ENCODE measurements at places on chromosomes 12 and 14.

- no peak for DNase-seq
Measured at GRCh38 chr12:52323001-52323400, 1.8 kb upstream of the KRT83 start.

DNA sequence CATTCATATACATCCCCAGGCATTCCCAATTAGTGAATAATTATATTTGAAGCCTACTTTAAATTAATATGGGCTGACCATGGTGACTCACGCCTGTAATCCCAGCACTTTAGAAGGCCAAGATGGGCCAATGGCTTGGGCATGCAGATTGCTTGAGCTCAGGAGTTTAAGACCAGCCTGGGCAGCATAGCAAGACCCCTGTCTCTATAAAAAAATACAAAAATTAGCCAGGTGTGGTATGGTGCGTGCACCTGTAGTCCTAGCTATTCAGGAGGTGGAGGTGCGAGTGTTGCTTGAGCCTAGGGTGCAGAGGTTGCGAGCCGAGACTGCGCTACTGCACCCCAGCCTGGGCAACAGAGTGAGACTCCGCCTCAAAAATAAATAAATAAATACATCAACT is 7.6 kb upstream of the ARID2 start:
- no peak for DNase-seq

DNA sequence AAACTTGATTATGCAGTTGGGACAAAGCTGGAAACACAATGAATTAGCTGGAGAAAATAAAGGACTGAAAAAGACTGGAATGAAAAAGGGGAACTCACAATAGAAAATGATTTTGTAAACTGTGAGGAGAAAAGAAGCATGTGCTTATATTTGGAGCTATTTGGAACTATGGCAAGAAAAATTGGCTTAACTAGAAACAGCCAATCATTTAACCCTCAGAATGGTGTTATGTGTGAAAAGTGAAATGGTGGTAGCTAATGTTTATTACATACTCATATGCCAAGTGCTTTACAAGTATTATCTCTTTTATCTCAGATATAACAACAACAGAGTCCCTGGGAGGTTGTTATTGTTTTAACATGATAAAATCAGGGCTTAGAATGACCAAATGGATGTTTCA is 583.1 kb upstream of the SEL1L start:
- DNase-seq: no peak

DNA sequence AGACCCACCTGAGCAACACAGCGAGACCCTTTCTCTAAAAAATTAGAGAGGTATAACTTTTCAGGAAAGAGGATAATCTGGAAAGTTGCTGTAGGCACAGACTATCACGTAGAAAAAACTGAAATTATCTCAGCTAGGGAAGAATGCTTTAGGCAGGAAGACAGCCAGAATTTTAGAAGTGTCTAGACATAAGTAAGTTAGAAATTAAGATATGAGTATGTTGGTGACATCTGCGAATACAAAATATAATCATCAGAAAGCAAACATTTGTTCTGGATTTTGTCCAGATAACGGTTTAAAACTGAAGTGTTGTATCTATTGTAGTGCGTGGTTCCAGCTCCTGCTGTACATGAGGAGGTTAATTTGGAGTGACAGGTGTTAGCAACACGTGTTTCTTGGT is 123.2 kb downstream of the FBXL14 start:
- DNase-seq: no peak

DNA sequence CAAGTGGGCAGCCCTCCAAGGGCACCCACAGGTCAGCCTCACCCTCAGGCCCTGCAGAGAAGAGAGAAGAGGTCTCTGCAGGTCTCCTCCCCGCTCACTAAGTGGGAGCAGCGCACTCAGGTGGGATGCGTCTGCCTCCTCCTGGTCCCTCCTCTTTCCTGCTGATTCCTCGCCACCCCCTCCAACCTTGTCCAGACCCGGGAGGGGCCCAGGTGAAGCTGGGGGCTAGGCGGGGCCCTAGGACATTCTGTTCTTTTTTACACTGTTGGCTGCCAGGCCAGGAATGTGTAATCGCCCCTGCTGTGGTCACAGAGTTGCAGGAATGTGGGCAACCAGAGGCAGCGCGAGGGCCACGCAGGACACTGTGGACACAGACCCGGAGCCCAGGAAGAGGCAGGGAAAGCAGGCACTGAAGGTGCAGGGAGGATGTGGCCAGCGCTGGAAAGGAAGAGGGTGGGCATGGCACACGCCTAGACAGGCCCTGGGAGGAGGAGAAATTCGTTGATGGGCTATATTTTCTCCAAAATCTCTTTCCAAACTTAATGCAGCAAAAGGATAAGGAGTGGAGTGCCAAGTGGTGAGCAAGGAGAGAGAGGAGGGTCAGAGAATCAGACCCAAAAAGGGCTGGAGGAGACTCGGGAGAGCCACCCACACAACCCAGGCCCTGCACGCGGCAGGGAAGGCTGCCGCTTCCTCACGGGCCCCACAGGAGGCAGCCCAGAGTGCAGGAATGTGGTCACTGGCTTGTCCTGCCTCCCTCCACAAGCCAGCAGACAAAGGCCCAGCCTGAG is 911 bp upstream of the SCNN1A start:
- no peak for DNase-seq

- DNase-seq: no peak
Measured at GRCh38 chr12:52846356-52846970, 2.3 kb downstream of the KRT78 start.

GRCh38 chr12:47411966-47412365 is 293.9 kb downstream of the RPAP3 start:
- DNase-seq: no peak

DNA sequence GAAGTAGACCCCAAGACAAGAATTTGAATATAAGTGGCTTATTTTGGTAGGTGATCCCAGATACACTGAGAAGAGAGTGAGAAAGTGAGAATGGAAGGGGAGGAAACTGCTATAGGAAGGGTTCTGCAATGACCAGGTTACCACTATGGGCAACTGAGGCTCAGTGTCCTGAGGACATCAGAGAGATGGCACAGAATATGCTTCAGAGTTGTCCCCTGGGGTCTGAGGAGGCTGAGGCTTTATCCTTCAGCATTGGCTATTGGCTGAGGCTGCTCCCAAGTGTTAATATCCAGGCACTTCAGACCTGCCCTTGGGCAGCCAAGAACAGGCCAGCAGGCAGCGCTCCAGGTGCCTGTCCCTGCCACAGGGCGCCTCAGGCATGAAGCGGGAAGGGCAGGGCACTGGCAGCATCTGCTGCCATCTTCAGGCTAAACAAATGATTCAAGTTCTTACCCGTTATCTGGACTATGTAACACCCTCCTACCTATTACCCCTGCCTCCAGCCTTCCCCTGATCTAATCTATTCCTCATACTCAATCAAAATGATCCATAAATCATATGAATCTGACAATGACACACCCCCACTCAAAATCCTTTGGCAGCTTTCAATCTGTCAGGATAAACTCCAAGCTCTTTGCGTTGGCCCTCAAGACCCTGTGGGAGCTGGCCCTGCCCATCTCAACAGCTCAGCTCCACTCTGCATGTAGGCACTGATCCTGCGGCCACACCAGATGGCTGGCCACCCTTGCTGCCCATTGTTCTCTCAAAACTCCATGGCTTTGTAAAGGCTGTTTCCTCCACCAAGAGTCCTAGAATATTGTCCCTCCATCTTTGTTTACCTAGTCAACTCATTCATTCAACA is 42.4 kb downstream of the CKAP4 start:
- DNase-seq: no peak

DNA sequence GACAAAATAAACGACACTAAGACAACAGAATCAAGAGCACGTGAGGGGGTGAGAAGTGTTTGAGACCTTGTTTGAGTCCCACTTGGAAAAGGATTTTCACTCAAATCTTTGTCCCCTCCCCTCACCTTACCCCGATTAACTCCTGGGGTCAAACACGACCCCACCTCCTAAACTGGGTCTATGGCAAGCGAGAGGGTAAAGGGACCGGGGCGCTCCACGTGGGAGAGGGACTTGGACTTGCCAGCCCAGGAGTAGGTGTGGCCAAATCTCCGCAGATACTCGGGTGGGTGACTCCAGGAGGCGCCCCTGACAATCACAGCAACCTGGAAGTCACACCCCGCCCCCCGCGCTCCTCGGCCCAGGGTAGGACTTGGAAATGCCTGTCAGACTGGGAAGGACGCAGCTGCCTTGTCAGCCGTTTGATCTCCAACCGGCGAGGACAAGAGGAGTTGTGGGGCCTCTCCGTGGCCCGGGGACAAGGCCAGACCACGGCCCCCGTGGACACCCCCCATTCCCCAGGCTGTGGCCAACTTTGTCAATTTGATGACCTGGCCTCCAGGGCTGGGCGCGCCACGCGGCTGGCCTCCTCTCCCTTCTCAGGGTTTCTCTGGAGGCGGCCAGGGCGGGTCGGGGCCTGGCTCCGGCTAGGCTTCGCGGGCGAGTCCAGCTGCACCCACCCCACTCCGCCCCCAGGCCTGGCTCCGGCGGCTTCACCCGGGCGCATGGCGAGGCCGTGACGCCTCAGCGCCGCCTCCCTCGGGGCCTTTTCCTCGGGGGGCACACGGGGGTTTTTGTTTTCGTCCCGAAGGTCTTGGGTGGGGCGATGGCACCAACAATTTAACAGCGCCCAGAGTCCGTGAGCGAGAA is 1.1 kb upstream of the BCL11B start:
- DNase-seq: no peak

- DNase-seq: no peak
Measured at GRCh38 chr14:95507701-95508103, 8.7 kb downstream of the SYNE3 start.

DNA sequence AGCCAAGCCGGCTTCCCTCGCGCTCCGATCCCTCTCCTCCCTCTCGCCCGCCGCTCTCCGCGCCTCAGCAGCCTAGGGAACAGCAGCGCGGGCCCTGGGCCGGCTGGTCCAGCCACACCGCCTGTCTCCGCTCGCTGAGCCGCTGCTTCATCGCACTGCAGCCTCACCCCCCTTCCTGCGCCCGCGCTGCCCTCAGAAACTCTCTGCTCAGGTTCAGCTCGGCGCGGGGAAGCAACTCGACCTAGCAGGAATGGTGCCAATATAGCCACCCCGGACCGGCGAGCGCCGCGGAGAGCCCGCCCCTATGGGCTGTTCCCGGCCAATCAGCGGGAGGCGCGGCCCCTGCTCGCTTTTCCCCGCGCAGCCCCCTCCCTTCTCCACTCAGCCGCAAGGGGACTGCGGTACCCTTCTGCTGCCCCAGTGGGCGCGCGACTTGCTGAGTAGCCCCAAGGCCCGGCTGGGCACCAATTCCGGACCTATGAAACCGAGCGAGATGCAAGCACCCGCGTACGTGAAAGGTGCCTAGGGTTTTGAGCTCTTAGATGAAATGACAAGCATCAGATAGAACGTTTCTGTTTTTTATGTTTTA is at the start of gene ADAMTS20:
Gene ADAMTS20, minus strand, starts transcription at position 233 of the 589 bp plus-strand sequence. CDS start 282 bp downstream, outside the sequence.
- DNase-seq: no peak

DNA sequence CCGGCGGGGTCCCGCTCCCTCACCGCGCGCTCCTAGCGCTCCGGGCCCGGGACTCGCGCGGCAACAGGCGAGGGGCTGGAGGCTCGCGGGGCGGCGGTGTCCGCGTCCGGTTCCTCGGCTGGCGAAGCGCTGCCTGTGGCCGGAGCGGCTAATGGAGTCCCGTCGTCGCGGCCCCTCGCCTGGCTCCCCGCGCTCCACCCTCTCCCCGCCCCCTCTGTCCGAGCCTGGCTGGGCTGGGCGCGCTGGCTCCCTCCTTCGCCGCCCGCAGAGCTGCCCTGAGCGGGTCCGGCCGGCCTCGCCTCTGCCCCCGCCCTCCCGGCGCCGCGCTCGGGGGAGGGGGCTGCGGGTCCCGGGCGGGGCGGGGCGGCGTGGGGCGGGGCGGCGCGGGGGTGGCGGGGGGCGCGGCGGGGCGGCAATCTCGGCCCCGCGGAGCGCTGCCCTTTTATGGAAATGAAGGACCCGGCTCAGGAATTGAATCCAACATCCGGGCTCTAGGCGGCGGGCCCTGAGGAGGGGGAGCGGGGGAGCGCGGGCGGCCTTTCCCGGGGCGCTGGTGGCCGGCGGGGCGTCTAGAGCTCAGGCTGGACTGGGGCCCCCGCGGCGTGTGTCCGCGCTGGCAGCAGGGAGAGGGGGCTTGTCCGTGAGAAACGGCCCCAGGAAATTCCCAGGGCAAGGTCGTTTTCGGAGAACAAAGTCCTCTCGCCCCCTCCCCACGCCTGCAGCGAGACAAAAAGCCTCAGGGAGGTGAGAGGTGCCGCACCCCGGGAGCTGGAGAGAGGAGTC is at the start of gene FERMT2:
Gene FERMT2, minus strand, starts transcription at position 153 of the 783 bp plus-strand sequence. CDS start 482 bp downstream, outside the sequence.
- no peak for DNase-seq

- no peak for DNase-seq
Measured at GRCh38 chr12:112331886-112332285, 50.3 kb downstream of the HECTD4 start.

- no peak for DNase-seq
Measured at GRCh38 chr12:122584177-122584863, 57.3 kb downstream of the KNTC1 start.

DNA sequence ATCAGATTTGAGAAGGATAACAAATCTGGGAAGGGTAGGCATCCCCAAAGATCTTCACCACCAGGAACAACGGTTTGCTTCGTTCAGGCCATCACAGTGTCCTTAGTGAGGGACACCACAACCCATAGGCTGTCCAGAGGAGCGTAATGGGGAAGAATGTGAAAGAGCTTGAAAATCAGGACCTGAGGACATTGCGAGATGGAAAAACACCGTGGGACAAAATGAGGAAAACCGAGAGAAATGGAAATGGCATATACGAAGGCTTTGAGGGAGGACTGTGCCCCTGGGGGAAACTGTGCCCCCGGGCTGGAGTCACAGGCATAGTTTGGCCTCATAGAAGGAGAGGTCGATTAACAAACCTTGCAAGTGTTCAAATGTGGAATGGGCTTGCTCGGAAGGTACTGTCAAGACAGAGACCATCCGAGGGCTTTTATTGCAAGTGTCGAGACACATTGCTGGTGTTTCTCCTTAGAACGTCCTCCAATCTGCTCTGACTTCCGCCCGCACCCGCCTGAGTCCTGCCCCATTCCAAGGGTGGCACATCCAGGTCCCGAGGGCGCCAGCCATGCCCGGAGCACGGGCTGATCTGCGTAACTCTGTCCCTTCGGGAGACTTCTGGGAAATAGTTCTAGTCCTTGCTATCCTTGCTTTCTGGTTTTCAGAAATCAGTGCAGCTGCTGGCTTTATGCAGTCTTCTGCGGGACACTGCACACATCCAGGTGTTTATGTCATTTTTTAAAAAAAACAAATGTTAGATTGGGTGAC is 885 bp upstream of the PALS1 start:
- no peak for DNase-seq

- no peak for DNase-seq
Measured at GRCh38 chr14:86115972-86116371, 586.0 kb downstream of the FLRT2 start.

- no peak for DNase-seq
Measured at GRCh38 chr14:103213331-103213730, 90.1 kb downstream of the TNFAIP2 start.

- no peak for DNase-seq
Measured at GRCh38 chr12:131766382-131767107, 55.7 kb downstream of the SFSWAP start.
